Cortex of kidney (tissue), 1 donor: ENCODE measurements at places on chromosomes 1 and 21.

- DNase-seq = no peak
Measured at GRCh38 chr1:25223471-25223870, 8.8 kb downstream of the SYF2 start.

DNA sequence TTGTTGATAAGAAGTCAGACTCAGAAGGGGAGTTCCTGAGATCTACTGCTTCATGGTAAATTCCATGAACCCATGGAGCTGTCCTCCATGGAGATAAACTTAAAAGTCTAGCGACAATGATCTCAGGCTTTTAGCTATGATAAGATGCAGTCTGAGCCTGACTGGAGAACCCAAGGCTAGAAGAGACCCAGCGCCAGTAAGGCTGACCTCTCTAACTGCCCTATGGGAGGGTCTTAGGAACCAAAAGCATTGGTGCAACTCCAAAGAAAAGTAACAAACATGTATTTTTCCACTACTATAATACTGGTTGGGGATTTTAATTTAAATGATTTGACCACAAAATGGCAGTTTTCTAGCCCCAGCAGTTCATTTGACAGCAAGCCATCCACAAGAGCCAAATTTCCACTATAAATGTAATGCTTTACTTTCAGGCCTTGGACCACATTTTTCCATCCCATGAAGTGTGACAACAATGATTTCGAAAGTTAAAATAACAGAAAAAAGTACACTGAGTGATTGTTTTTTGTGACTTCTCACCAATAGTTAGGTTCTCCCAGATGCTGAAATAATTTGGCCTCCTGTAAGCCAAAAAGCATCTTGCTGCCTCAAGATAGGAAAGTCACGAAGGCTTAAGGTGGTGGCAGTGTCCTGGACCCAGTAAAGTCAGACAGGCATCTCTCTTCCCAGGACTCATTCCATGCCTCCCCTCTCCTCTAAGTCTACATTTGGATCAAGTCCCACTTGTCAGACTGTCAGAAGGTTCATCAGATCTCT, 43.1 kb upstream of the EXOSC10 start:
- no peak for DNase-seq

GRCh38 chr1:159968901-159969300, 14.9 kb upstream of the SLAMF9 start:
- no peak for DNase-seq

DNA sequence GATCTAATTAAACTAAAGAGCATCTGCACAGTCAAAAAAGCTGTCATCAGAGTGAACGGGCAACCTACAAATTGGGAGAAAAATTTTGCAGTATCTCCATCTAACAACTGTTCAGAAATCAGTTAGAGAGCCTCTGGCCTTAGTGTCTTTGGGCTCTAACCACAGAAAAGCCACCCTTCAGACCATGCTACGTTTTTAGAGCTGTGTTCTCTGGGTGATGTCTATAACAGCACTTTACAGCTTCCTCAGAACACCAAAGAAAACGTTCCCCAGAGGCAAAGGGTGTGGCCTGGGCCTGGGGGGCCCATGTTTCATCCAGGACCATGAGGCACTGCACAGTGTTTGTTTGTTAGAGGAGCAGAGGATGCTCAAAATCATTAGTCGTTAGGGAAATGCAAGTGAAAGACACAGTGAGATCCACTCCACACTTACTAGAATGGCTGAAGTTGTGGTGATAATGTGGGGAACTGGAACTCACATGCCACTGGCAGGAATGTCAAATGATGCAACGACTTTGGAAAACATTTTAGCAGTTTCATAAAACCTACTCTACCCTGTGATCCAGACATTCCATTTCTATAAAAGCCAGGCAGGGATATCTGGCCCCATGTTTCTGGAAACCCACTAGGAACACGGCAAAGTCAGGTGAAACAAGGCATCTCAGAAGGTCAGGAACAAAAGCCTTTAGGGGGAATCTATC, 250.4 kb upstream of the HOOK1 start:
- no peak for DNase-seq

DNA sequence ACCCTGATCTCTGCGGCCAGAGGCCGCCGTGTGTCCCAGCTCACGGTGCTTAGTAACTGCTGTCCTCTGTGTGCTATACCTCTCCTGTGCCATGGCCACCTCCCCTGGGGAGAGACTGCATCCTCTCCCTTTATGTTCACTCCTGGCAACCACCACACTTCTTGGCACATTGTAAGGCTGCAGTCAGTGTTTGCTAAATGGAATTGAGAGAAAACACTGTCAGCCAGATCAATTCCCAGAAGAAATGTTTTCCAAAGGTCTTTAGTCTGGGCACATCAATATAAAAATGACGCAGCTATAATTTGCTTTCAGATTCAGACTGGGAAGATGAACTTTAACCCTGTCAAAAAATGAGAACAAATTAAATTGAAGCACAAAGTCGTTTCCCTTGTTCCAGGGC, 96.8 kb downstream of the BEND5 start:
- no peak for DNase-seq

DNA sequence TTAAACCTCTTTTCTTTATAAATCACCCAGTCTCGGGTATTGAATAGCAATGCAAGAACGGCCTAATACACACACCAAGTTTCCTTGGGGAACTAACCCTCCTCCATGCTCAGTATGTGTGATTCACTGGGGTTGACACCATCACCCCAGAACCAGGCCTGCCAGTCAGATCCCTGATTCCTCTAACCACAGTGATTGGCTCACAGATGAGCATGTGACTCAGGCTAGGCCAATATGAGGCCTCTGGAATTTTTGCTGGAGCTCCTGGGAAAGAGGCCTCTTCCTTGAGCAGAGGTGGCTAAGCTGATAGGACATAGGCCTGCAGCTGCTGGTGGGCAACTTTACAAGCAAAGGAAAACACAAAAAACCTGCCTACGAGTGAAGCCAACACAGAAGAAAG, 74.7 kb upstream of the ZBTB40 start:
- DNase-seq = no peak
